CD4-positive, alpha-beta T cell treated with Interleukin-17A for 4 hours (primary cell): ENCODE measurements at places on chromosomes 6 and 20.

- no peak for DNase-seq
These were observed 35.9 kb upstream of the POLR1H start for GRCh38 chr6:30025186-30025585.

DNA sequence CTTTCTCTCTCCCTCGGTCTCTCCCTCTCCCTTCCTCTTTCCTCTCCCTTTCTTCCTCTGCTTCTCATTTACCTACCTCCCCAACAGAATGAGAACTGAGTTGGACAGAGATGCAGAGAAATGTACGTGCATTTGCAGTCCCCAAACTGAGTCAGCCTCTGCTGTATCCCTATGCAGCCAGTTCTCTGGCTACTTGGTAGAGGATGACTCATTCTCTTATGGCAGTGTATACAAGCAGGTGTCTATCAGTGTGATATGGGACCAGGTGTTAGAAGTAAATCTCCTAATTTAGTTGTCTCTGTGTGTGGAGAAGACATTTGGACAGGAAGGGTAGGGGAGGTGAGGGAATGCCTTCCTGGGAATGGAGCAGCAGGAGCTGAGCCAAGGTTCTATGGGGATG lies 470.8 kb downstream of the CD109 start:
- DNase-seq: no peak

- DNase-seq: peak; percentile 17
These were observed 2.8 kb upstream of the HTR1B start for GRCh38 chr6:77466055-77466450.

GRCh38 chr6:30884521-30885480 lies 482 bp downstream of the DDR1 start:
- peak; percentile 61 for DNase-seq

DNA sequence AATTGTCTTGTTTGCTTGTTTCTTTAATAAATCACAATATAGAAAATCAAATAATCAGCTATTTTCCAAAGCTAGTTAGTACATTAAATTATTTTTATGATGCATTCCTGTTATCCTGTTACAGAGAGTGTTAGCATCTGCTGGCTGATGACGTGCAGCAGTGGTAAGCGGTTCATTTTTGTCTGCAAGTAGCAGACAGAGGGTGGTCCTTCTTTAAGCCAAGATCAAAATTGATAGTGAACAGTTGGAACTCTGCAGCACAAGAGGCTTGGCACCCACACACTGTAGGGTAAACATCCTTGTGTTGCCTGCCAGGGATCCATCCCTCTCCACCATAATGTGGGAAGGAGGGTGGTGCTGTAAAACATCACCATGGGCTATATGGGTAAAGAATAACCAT lies 158.3 kb downstream of the FRK start:
- DNase-seq: no peak

- DNase-seq: no peak
These were observed 34.5 kb downstream of the IL20RA start for GRCh38 chr6:137010128-137010718.

DNA sequence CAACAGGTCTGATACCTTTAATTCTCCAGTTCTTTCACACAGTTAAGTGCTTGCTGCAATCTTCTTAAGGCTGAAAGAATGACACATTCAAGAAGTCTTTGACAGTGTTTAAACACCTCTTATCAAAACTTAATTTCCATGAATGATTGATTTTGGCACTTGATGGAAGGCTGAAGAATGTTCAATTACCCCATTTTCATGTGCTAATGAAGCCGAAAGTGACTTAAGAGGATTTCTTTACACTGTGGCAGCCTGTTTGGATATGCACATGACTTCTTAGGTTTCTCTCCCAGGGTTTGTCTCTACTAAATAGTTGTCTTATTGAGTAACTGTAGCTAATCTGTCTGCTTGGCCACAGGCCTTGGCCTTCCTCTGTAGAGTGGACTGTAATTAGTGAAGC lies 81.1 kb upstream of the PRDM1 start:
- no peak for DNase-seq

DNA sequence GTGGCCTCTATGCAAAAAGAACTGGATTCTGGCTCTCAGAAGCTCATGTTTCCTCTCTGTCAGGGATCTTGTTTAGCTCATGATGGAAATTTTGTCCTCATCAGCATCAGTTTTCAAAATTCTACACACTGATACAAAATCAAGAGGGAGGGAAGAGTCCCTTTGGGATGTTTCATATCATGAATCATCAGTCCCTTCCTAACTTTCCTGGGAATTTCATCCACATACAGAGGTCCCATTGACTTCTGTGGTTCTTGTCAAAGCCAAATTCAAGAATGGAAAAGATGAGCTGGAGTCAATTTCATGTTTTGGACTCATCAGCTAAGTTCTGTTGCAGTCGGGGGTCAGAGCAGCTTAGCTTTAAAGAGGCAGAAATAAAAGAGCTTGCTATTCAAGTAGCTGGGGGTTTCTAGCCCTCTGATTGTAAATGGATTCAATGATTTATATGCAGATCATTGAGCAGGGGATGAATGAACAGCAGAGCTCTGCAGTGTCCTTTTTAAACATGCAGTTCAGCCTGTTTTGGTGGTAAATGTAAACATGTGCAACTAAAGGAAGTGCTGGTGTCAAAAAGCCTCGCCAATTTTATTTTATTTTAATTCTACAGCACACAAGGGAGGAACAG lies 21.3 kb upstream of the TMEM14A start:
- no peak for DNase-seq

DNA sequence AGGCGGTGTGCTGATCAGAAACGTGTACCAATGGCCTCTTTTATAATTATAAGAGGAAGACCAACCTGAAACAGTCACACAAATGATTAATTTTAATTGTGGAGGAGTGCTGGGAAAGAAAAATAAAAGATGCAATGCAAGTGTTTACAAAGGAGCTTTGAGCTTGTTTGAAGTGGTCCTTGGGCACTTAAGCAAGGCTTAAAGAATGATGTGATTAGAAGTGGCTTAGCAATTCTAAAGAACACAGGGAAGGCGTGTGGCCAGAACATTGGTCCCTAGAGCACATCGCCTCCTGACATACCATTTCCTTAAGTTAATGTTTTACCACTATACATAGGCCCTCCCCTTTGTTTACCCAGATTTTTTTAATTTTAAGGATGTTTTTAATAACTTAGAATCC lies 26.1 kb downstream of the PTPN1 start:
- no peak for DNase-seq

DNA sequence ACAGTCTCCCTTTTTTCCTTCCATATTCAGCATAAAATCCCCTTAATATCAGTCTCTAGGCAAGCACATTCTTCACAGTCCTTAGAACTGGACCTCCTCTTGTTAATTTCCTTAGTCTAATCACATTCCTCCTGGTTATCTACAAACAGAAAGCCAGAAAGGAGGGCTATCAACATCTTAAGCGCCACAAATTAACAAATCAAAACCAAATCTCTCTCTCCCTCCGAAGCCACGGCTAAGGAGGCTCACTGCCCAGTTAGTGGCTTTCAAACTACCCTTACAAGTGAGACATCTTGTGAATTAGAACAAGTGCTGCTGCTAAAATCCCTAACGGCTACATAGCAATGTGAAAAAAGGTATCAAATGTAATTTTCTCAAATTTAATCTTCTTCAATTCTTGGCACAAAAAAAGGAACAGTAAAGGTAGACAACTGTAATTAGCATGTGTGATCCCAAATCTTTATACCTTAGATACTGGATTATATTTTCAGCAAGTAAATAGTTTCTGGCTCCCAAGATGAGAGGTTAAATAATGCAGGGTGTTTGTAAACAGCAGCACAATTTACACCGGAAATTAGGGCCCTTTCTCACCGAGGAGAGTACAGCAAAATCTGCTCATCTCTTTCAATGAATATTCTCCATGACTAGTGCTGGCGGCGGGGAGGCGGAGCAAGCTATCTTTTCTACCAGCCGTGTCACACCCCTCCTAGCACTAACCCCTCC lies 1.4 kb upstream of the TRIM39 start:
- peak; percentile 82 for DNase-seq

- DNase-seq: no peak
These were observed 27.0 kb downstream of the RNF144B start for GRCh38 chr6:18414116-18414515.

DNA sequence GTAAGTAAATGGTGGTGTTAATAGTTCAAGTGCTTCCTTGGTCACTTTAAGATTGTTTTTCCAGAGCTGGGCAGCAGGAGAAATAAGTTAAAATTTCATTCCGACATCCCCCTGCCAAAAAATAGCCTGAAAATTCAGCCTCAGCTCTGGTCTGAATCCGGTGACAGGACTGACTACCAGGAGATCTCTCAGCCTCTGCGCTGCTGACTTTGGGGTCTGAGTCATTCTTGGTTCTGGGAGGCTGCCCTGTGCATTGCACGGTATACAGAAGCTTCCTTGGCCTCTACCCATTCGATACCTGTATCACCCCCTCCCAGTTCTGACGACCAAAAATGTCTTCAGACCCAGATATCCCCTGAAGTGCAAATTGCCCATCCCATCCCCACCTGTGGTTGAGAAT lies 36.3 kb upstream of the TFAP2C start:
- no peak for DNase-seq

- DNase-seq: no peak
These were observed 155.9 kb downstream of the NRN1 start for GRCh38 chr6:5850848-5851255.

DNA sequence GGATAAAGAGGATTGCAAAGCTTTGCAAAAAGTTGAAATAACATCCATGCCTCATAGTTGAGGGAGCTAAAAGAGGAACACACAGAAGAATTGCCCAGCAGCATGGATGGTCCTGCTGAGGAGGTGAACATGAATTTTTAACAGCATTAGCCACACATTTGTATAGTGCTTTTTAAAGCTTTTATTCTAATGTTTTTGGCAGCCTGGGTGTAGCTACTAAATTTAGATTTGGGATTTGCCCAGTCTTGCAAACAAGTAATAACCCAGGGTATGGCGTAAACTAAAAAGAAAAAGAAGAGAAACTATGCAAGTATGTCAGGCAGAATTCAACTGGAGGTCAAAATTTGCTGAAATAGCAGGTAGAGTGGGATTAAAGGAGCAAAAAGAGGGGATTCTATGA lies 75.1 kb upstream of the PTPRK start:
- DNase-seq: no peak

GRCh38 chr6:24394061-24394779 lies 8.5 kb upstream of the MRS2 start:
- DNase-seq: no peak

DNA sequence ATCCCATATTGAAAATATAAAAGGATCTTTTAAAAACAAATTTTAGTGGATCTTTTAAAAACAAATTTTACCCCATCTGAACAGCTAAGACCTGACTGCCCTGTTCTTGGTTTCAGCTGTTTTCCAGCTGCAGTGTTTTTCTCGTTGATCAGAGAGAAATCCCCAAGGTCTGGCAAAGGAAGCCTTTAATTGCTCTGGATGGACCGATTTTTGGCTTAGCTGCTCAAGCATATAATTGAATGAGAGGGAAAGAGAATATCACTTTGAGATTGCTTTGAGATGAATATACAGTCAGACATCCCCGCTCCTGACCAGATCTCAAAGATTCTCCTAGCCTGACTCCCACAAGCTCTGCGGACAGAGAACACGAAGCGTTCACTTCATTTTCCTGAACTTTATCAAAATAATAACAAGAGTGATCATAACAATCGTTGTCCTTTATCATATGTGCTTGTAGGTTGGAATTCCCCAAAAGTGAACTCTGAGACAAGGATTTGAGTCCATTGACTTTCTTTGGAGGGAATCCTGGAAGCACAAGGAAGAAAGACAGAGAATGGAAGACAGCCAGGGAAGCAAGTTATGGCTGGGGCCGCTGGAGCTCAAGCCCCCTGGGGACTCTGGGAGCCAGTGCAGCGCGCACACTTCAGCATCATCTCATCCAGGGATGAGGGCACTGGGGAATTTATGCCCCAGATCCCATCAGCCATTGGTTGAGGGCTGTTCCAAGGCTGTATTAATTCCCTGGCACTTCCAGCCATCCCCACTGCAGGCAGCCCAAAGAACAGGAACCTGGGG lies 101.3 kb downstream of the SNX5 start:
- DNase-seq: no peak

GRCh38 chr6:111958534-111958933 lies 85.3 kb upstream of the FYN start:
- DNase-seq: no peak

DNA sequence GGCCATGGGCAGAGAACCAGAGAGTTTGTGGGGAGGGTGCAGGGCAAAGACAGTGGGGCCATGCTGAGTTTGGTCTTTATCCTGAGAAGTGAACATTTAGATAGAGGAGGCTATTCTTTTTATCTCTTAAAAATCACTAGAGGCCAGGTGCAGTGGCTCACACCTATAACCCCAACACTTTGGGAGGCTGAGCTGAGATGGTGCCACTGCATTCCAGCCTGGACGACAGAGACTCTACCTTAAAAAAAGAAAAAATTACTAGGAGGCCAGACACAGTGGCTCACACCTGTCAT lies 8.7 kb downstream of the PXMP4 start:
- no peak for DNase-seq

DNA sequence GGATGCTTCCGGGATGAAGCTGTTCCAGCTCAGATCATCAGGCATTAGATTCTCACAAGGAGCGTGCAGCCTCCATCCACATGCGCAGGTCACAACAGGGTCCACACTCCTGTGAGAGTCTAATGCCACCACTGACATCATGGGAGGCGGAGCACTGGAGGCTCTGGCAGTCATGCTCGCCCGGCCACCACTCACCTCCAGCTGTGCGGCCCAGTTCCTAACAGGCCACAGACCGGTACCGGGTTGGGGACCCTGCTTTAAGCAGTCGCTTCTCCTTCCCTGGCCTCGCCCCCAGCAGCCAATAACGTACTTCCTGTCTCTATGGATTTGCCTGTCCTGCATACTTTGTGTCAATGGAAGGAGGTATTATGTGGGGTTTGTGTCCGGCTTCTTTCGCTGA lies 236.8 kb downstream of the TAF4 start:
- no peak for DNase-seq

DNA sequence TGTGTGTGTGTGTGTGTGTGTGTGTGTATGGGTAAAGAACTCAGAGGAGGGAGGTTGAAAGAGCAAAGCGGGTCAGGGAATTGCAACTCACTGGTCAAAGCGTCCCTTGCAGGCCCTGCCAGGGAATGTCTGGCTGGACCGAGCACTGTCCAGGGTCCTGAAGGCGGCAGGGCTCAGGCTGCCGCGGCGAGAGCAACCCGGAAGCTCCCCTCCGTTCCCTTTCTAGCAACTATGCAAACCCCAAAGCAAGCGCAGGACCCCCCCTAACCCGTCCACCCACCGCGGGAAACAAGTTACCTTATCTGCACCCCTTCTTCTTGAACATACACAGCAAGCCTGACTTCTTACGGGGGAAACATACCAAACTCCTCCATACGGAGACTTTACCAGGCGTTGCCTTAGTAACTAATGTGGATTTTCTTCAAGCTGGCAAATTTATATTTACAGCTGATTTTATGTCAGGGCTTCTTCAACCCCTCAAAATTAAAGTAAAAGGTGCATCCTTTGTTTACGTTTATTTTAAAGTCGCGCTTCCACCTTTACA lies 538 bp upstream of the GRM1 start:
- peak; percentile 32 for DNase-seq
